ENCODE measurements at places on chromosomes 1 and 21.

- DNase-seq = no peak
Measured at GRCh38 chr1:42358791-42359190, 21.8 kb upstream of the RIMKLA start.

DNA sequence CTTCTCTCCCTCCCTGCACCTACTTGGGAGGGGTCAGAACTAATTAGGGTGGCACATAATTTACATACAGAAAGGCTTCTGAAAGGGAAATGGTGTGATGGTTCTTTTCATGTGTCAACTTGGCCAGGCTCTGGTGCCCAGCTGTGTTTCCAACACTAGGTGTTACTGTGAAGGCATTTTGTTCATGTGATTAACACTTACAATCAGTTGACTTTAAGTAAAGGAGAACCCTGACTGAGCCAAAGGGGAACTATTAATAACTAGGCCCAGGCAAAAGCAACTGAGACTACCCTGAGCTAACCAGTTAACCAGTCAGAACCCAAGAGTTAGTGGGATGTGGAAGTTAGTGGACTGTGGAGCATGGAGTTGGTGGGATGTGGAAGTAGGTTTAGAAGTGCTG, 114.9 kb downstream of the SEC16B start:
- no peak for DNase-seq

DNA sequence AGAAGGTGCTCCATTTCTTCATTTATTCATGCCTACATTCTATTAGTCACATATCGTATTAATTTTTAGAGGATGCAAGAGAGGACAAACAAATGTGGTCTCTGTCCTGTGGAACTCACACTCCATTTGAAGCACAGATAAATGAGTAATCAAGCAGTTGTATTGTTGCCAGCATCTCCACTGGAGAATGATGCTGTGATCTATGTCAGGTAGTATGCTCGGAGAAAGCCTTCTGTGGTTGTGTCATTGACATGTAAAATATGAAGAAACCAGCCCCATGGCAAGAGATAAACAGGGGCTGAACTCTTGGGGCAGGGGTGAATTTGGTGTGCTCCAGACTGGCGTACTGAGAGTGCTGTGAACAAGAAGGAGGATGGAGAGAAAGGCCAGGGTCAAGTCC, 101.2 kb downstream of the FASLG start:
- DNase-seq = no peak

DNA sequence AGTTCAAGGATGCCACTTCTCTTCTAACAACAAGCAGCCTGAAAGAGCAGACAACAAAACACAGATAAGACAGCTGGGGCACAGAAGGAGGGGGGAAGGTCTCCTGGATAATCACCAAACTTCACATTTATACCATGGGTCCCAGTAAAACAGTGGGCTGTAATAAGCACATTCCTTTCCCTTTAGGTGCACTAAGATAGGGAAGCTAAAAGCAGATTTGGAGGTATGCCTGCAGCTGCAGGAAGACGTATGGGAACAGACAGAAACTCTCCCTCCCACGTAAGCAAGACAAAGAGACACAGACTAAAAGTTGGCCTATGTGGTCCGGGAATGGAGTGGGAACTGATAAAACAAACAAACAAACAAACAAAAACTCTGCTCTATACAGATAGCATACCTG, 612.1 kb downstream of the MRPL39 start:
- DNase-seq = no peak

GRCh38 chr1:28890836-28891235, 23.5 kb upstream of the EPB41 start:
- no peak for DNase-seq

GRCh38 chr1:85062425-85063026, 14.2 kb upstream of the MCOLN3 start:
- DNase-seq = no peak

- DNase-seq = no peak
Measured at GRCh38 chr1:165467706-165468105, 22.8 kb upstream of the RXRG start.

DNA sequence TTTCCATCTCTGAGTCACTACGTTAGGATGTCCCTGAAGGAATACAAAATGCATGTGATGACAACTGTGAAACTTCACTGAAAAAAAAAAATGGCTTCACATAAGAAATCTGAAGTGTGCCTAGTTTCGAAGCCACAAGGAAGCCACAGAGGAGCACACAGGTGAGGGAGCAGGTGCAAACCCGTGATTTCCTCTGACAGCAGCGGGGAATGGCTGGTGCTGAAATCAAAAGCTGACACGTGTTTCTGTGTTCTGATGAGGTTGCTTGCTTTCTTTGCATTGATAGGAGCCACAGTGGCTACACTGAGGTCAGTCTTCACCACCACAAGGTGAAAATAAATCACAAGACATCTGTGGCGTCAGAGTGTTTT, 105.7 kb upstream of the TLR5 start:
- no peak for DNase-seq

DNA sequence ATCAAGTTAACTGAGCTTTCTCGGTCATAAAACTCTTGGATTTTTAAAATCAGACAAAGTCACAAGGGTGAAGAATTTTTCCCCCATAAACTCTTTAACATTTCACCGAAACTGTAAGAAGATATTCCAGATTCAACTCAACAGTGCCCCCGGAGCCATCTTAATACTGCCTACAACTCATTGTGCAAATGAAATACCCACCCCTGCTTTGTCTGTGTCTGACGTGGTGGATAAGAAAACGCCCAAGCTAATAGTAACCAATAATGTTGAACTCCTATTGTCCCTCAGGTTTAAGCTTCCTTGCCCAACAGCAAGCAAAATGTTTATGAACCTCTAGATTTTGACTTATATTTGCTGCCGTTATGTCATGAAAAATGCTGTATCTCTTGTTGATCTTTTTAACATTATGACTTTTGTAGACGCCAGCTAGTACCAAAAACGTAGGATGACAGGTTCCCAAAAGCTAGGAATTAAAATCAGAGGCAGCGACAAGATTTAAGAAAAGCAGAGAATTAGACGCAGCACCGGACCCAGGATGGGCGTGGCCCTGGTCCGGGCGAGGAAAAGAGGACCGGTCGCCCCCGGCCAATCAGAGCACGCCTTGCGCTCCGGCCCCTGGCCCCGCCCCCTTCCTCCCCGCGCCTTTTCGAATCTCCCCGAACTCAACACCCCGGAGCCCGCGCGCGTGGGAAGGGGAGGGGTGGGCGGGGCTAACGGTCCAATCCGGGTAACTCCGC, 1.1 kb downstream of the STMN1 start:
- DNase-seq = peak; percentile 61

DNA sequence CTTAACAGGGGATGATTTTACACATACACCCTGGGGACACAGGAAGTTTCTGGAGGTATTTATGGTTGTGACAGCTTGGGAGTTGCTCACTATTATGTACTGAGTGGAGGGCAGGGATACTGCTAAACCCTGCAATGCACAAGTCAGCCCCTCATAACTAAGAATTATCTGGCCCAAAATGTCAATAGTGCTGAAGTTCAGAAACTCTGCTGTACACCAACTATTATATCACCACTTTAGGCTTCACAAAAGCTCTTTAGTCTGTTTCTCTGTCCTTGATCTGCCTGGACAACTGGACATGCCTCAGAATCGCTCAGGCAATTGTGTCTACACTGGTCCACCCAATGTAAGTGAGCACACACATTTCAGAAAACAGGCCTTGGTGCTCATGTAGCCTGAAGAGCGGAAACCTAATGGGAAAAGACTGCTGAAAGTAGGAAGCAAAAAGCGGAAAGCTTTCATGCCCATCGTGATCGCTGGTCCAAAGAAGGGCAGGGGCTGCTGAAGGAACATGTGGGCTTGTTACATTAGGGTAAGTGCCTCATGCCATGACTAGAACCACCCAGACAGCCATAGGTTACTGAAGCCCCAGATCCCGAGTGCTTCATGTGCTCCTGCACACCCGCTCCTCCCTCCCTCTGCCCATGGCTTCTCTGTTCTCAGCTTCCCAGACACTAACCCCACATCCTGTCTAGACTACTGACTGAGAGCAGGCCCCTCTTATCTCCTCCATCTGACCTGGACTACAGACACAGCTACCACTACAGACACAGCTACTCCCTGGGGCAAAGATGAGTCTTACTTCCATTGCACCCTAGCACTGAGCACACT, 73.5 kb downstream of the LRIG2 start:
- no peak for DNase-seq

GRCh38 chr1:205225901-205226765, 1.6 kb upstream of the TMCC2 start:
- no peak for DNase-seq

- no peak for DNase-seq
Measured at GRCh38 chr1:175920381-175920780, 177.0 kb upstream of the TNR start.

DNA sequence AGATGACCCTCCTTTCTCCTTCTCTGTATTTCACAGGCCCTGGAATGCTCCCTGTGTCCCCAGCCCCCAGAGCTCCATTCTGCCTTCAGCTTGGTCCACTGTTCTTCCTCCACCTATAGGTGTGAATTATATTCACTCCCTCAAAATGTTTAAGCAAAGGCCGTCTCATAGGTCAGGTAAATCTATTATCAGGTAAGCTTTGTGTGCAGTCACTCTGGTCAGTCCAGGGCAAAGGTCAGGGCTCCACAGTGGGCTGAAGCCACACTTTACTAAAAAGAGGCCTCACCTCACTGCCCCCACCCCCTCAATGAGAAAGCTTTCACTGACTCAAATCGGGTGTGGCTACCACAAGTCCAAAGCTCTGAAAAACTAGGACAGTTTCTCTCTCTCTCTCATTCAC, 65.9 kb downstream of the DNTTIP2 start:
- DNase-seq = no peak

DNA sequence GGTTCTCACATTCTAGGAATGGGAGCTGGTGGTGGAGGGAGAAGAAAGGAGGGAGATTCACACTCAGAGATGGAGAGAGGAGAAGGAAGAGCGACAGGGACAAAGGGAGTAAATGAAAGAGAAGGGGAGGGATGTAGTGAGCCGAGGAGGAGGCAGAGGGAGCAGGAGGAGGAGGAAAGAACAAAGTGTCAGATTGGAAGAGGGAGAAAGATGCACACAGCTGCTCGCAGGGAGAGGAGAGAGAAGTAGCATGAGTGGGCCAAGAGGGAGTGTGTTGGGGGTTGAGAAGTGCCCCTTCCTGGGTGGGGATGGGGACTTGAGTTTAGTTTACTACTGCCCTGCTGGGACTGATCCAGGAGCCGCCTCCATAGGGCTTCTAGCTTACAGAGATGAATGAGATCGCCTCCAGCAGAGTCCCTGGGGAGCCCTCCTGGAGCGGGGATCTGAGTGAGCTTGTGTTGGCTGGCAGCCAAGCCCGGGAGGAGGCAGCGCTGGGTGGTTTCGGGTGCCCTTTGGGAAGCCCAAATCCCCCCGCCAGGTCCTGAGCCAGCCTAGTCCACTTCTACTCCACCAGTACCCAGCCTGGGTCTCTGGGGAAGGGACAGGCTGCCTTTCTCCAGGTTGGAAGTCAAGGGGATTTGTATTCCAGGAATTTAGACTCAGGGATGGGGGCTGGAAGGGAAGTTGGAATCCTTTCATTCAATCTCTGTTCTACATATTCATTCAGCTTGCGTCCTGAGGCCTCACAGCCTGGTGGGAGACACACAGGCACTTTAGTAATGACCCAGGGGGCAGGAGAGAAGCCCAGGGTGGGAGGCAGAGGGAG, 20.9 kb downstream of the PTPRU start:
- no peak for DNase-seq

- DNase-seq = no peak
Measured at GRCh38 chr1:1670866-1671265, 12.1 kb upstream of the CDK11B start.

GRCh38 chr1:172308577-172308976, 111.9 kb upstream of the C1orf105 start:
- no peak for DNase-seq

- DNase-seq = no peak
Measured at GRCh38 chr1:87212431-87213134, 116.1 kb upstream of the LMO4 start.

GRCh38 chr1:173868266-173869020, at the start of gene ZBTB37:
ZBTB37 (plus strand) TSS chr1:173868380; CDS start chr1:173870226, 1,846 bp downstream.
- peak; percentile 21 for DNase-seq

DNA sequence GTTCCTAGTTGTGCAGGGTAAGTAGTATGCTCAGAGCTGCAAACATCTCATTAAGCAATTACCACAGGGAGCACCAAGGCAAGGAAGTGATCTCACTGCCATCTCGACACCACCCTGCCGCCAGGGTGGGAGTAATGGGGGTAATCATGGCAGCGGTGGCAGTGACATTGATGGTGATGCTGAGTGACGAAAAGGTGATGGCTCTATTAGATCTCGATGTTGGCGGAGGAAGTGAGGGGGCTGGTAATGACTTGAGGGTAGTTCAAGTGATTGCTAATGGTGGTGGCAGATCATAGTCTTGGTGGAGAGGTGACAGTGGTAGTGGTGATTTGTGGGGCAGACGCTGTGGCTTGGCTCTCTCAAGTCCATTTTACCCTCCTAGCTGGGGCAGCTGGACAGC, 25.4 kb upstream of the TENT5B start:
- no peak for DNase-seq

GRCh38 chr1:41539418-41539805, 54.9 kb upstream of the EDN2 start:
- DNase-seq = no peak

DNA sequence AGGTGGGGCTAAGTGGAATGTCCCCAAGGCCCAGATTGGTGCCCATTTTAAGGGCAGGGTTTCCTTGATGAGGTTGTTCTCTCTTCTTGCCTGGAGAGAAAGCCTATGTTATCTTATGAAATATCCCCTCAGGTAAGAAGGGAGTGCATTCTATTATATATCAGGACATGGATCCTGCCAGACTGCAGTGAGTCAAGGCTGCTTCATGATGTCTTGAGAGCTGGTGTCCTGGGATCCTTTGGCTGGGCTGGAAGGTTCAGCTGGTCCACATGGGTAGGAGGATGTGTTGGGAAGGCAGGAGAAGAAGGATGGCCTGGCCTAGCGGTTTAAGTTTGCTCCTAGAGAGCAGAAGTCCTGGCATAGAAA, 207.6 kb downstream of the ROR1 start:
- DNase-seq = no peak

GRCh38 chr21:44337449-44337848, 1.7 kb downstream of the CFAP410 start:
- no peak for DNase-seq

GRCh38 chr1:229470406-229471043, 36.6 kb upstream of the ACTA1 start:
- DNase-seq = no peak

GRCh38 chr21:39021478-39021832, 161.8 kb downstream of the PSMG1 start:
- no peak for DNase-seq
